Esophagus mucosa (tissue), 1 donor: ENCODE measurements at places on chromosomes 1 and 21.

DNA sequence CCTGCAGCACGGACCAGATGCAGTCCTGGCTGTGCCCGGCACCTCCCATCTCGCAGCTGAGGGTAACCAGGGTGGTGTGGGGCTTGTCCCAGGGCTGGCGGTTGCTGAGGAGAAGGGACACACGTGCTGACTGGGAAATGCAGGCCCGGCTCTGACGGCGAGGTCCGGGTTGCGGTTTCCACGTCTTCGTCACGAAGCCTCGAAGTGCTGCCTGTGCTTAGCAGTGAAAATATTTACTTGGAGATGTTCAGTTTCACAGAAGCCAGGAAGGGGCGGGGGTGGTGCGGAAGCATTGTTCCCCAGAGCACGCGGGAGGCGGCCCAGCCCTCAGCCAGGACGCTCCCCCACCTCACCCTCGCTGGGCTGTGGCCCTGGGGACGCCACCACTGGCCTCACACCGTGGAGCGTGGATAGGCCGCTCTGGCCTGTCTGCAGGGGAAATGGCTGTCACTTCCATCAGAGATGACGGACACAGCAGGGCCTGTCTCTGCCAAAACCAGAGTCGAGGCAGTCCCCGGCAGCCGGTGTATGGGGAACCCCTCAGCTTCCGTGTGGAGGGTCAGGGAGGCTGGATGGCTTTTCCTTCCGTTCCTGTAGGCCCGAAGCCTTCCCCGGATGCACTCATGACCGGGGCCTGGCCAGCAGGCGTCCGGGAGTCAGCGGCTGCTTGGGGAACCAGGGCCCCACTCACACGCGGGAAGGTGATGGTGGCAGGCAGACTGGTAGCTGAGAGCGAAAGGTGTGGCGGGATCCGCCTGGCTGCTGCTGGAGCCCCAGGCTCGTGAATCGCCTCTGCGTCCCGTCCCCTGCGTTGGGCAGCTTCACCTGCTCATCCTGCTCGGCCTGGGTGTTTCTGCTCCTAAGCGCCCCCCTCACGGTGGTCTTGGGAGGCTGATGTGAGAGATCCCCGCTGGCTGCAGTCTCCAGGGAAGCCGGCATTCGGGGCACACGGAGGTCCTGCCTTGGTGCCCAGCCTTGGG lies 14.7 kb upstream of the POFUT2 start:
- peak; percentile 43 for ATAC-seq

DNA sequence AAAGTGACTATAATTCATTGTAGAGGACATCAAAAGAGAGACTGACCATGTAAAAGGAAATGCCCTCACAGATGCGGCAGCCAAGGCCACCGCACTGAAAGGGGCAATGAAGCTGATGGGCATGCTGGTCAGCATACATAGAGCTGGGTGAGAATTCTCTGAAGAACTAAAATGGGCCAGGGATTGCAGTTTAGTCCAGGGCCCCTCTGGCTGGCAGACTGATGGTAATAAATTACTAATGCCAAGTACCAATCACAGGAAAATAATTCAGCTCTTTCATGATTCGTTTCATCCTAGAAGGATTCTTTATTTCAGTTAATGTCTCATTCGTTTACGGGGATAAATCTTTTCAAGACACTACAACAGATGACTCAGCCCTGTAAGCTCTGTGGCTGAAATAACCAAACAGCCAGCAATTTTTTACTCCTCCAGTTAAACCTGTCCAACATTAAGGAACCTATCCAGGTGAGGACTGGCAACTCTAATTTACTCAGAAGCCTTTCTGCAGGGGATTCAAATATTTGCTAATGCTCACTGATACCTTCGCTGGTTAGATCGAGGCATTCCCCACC lies 56.9 kb upstream of the MAP1LC3C start:
- peak; percentile 79 for ATAC-seq

- no peak for ATAC-seq
Measured at GRCh38 chr1:20678599-20678998, 17.4 kb upstream of the DDOST start.

- ATAC-seq, result no peak
Measured at GRCh38 chr1:16168622-16169360, 12.9 kb upstream of the EPHA2 start.

DNA sequence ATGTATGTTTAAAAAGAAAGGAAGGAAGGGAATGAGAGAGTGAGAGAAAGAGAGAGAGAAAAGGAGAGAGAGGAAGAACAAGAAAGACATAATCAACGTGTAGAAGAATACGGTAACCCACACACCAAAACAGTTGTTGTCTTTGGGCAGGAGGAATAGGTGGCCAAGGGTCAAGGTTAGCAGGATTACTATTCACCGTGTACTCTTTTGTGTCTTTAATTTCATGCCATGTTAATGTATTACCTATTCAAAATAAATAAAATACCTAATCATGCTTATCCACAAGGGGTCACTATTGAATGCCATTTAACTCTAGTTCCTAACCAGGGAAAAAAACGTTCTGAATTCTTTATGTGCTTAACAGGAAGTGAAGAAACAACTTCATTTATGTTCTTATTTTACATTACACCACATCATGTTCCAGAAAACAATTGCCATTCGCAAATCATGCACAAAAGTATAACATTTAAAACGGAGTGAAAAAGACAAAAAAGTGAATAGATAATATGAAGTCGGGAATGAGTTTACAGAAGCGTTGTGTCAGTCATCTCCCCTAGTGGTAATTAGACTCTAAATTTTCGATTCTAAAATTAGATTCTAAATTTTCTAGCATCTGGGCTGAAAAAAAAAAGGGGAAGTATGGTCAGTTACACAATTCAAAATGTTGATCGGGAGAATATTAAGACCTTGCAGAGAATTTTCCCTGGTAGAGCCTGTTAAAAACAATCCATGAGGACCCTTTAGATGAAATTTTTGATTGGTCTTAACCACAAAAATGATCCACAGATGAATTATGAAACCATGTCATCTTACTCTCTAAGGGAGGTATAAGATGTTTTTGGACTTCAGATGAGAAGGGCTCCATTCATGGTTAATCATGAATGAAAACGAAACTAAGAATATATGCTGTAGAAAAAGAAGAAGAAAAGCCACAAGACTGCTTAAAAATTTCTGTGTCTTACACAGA lies 700 bp upstream of the KMO start:
- peak; percentile 81 for ATAC-seq

DNA sequence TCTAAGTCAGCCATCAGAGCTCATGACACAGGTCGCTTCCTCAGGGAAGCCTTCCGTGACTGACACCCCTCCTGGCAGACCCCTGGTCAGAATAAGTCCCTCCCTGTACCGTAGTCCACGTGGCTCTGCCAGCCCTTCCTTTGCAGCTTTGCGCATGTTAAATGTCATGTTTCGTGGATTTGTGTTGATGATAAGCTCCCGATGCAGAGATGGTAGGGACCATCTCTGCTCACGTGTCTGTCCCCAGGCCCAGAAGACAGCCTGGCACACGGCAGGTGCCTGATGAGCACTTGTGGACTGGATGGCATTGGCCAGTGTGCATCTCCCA lies 75.9 kb downstream of the DHRS3 start:
- ATAC-seq, result no peak

DNA sequence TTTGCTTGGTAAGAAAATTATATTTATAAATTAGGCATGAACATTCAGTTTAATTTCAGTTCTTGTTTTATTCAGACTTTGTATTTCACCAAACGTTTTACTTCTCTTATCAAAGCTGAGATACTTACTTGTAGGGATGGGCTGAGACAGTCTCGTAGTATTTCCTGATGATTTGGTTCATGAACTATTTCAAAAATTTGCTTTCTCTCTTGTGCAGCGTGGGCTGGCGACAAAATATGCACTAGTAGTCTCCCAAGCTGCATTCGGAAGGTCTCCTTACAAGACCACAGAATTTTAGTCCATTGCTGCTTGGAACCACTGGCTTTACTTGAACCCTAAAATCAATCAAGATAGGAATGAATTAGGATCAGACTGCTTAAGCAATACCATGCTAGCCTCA lies 91.7 kb upstream of the GNG4 start:
- no peak for ATAC-seq
